Endothelial cell (in vitro differentiated cells): ENCODE measurements at places on chromosomes 7 and 10.

GRCh38 chr7:7474436-7474835 is 61.2 kb downstream of the COL28A1 start:
- no peak for DNase-seq

DNA sequence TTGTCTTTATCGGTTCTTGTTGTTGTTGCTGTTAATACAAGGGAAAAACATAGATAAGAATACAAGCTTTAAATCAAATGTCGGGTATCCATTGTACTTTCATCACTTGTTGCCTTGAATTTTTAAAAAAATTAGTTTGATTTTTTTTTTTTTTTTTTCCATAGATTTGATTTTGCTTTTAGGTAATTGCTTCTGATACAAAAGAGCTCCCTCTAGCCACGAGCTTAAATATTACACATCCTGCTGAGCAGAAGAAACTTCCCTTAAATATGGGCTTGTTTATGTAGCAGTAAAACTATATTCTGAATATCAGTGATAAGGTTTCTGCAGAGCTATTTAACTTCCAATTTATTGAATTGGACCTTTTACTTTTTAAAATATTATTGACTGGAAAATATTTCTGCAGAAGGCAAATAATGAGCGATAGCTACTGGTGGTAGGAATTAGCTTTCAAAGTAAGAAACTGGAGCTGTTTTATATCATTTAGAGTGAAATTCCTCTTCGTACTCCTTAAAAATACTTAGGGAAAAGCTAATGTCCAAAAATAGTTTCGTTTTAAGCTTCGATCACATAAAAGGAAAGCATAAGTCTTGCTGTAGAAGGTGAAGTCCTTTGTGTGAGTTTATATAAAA is 216.9 kb downstream of the POLR1F start:
- DNase-seq: no peak

GRCh38 chr7:157952841-157953645 is 616.2 kb downstream of the DNAJB6 start:
- no peak for DNase-seq

DNA sequence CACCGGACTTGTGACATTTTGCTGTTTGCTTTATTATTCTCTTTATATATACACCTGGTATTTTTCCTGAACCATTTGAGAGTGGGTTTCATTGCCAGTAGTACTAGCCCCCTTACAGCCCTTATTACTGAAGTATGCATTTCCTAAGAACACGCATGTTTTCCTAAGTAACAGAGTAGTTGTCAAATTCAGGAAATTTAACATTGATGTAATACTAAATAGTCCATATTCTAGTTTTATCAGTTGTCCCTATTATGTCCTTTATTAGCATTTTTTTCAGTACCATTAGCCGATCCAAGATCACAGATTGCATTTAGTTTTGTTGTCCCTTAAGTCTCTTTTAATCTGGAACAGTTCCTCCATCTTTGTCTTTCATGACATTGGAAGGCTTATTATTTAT is 8.0 kb downstream of the KMT2E start:
- DNase-seq: no peak

DNA sequence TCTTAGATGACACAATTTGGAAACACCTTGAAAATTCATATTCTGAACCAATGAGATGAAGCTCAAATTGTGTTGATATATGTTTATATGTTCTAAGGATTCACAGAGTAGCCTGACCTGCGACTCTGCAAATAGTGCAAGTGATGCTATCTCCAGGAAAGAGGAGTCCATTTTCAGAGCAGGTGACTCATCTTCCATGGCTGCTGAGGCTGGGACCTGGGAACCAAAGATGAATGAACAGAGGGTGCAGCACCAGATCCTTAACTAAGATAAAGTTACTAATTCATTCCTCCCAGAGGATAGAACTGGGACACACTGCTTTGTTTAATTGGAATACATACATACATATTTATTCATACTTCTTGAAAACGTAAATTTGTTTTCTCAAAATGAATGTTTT is 240.6 kb upstream of the SEMA3C start:
- no peak for DNase-seq

DNA sequence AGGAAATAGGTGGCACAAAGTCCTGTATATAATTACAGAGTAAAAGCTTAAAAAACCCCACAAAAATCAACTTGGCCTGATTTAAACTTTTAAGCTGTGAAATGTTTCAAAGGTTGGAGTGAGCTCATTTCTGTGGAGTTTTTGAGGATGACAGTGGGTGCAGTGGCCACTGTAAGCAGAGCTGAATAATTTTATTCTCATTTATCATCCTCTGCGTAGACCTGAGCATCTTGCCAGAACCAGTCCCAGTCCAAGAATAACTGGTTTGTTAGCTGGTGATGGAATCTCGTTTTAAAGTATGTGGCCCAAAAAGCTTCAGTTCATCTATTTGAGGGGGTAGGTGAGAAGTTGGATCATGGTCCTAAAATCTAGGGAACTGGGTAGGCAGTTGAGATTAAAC is 4.4 kb downstream of the BMPER start:
- DNase-seq: no peak

DNA sequence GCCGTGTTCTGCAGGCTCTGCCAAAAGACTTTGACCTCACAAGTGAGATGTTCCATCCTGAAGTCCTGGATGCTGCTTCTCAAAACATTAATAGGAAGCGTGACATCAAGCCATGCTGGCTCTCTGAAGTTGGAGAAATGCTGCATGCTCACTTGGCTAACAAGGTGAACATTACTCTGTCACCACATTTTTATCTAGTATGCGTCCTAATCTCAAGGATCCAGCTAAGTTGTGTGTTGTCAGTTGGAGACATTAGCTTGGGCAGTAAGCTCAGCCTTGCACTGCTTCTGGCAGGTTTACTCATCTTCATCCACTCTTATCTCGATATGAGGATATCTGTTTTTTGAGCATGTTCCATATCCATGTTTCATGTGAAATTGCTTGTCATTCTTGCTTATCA is 165.2 kb downstream of the SDK1 start:
- no peak for DNase-seq

- DNase-seq: no peak
These were observed 297.9 kb downstream of the PLXDC2 start for GRCh38 chr10:20114179-20114578.

DNA sequence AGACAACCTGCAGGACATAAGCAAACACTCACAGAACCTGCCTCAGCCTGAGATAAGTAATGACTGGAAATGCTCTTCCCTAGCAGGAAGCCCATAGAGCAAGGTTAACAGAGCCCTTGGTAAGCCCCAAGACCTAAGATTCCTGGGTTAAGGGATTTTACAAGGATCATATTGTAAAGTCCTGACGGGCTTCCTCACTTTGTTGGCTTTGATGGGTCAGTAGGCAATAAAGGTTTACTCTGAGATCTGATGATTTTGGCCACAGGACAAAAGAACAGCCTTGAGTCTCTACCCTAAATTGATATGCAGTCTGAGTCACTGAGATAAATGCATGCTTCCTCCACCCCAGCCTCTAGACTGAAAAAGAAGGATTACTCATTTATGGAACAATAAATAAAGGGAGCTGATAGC is 270.8 kb downstream of the HTR7 start:
- DNase-seq: no peak

DNA sequence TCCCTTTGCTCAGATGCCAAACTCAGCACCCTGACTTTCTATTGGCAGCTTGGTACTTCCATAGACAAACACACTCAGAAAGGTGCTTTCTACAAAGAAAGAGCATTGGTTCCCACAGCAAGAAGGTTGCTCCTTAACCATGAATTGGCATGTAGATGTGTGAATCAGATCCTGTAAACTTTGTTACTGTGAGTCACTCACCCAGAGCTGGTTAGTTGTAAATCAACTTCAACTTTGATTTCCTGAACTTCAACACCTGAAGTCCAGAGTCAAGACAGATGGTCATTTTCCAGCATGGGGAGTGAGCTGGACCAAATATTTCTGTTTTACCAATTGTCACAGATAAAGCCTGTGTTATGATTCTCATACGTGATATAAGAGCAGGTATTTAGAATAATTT is 797.2 kb downstream of the TNS3 start:
- no peak for DNase-seq
